B cell (primary cell): ENCODE measurements at places on chromosomes 12 and 14. TPM values are rescaled to one million over a fixed set of nuclear protein-coding genes. Genes with fewer than 3 reads are reported as not detected.

The AMN gene
- 9.2 and 15.0 TPM in 2 replicates for polyA plus RNA-seq

The NFE2 gene
- 0.60 and 0.76 TPM in 2 replicates for polyA plus RNA-seq

The LHX5 gene
- not detected in 2 replicates for polyA plus RNA-seq

The LLPH gene
- 2.1 and 5.2 TPM in 2 replicates for polyA plus RNA-seq

The LUM gene
- polyA plus RNA-seq, result not detected in 2 replicates

The NPFF gene
- 0.34 TPM in 1 of 2 replicates, not detected in the other for polyA plus RNA-seq

The UNC79 gene
- 0.03 and 0.04 TPM in 2 replicates for polyA plus RNA-seq

The SELPLG gene
- 4.7 and 8.0 TPM in 2 replicates for polyA plus RNA-seq

The ISM2 gene
- not detected in 2 replicates for polyA plus RNA-seq

The RILPL1 gene
- 1.1 and 2.6 TPM in 2 replicates for polyA plus RNA-seq

The FAM186B gene
- polyA plus RNA-seq, result 0.13 and 0.23 TPM in 2 replicates

The ACSM4 gene
- not detected in 2 replicates for polyA plus RNA-seq

The CLEC1A gene
- polyA plus RNA-seq, result 0.10 TPM in 1 of 2 replicates, not detected in the other

The NKX2-1 gene
- polyA plus RNA-seq, result not detected in 2 replicates

The METTL3 gene
- polyA plus RNA-seq, result 161 and 237 TPM in 2 replicates

The LAG3 gene
- polyA plus RNA-seq, result not detected in 2 replicates

The SLC5A8 gene
- not detected in 2 replicates for polyA plus RNA-seq

The KCNC2 gene
- not detected in 2 replicates for polyA plus RNA-seq

The MFAP5 gene
- polyA plus RNA-seq, result 0.06 and 0.31 TPM in 2 replicates

The SLC11A2 gene
- polyA plus RNA-seq, result 19.7 and 21.9 TPM in 2 replicates

The ZDHHC22 gene
- polyA plus RNA-seq, result not detected in 2 replicates

The SLCO1B1 gene
- polyA plus RNA-seq, result not detected in 2 replicates

The TMEM132C gene
- polyA plus RNA-seq, result not detected in 2 replicates

The HOXC12 gene
- not detected in 2 replicates for polyA plus RNA-seq

The CCDC196 gene
- polyA plus RNA-seq, result not detected in 2 replicates

The PDE6H gene
- not detected in 2 replicates for polyA plus RNA-seq

The GDF3 gene
- not detected in 2 replicates for polyA plus RNA-seq

The RPGRIP1 gene
- polyA plus RNA-seq, result 0.22 and 0.39 TPM in 2 replicates

The DYNC1H1 gene
- 62.0 and 73.2 TPM in 2 replicates for polyA plus RNA-seq

The GMFB gene
- 13.6 and 27.4 TPM in 2 replicates for polyA plus RNA-seq

The TBX5 gene
- polyA plus RNA-seq, result not detected in 2 replicates

The ESYT1 gene
- 132 and 162 TPM in 2 replicates for polyA plus RNA-seq

The KRT74 gene
- polyA plus RNA-seq, result not detected in 2 replicates

The PSME1 gene
- polyA plus RNA-seq, result 257 and 295 TPM in 2 replicates

The PPFIA2 gene
- polyA plus RNA-seq, result not detected in 2 replicates

The PPM1H gene
- polyA plus RNA-seq, result 0.01 and 0.03 TPM in 2 replicates

The LRP1-AS gene
- not detected in 2 replicates for polyA plus RNA-seq

The MYG1 gene
- polyA plus RNA-seq, result 34.7 and 46.4 TPM in 2 replicates

The RAD9B gene
- 0.59 and 0.75 TPM in 2 replicates for polyA plus RNA-seq
